ENCODE measurements at places on chromosomes 11 and 22. TPM values are rescaled to one million over a fixed set of nuclear protein-coding genes. Genes with fewer than 3 reads are reported as not detected.

OR51Q1 gene
- total RNA-seq = not detected

SHISAL1 gene
- total RNA-seq = 3.3 TPM

WNT11 gene
- total RNA-seq = 34.1 TPM

FZD4 gene
- total RNA-seq = 295 TPM

LPXN gene
- 17.0 TPM for total RNA-seq

PIWIL4 gene
- total RNA-seq = 1.5 TPM

OR4S2 gene
- total RNA-seq = not detected

PATE2 gene
- total RNA-seq = not detected

KLHDC7B gene
- 0.10 TPM for total RNA-seq

CYP2D6 gene
- 0.26 TPM for total RNA-seq

GPHA2 gene
- not detected for total RNA-seq

RASL10A gene
- total RNA-seq = 1.9 TPM

C11orf97 gene
- total RNA-seq = not detected

OR52E8 gene
- not detected for total RNA-seq

PRRG4 gene
- 0.84 TPM for total RNA-seq

THY1 gene
- total RNA-seq = 33.4 TPM

CDC42BPG gene
- 0.55 TPM for total RNA-seq

PDE2A gene
- 125 TPM for total RNA-seq

MAP6 gene
- 4.8 TPM for total RNA-seq

ANO9 gene
- 1.2 TPM for total RNA-seq

LMO2 gene
- total RNA-seq = 27.3 TPM

BET1L gene
- 53.4 TPM for total RNA-seq

MMP13 gene
- not detected for total RNA-seq

WDR74 gene
- 50.9 TPM for total RNA-seq

TSSC4 gene
- 55.2 TPM for total RNA-seq

CSKMT gene
- 13.8 TPM for total RNA-seq

KRTAP5-7 gene
- 0.39 TPM for total RNA-seq

GRAMD1B gene
- 7.7 TPM for total RNA-seq

HTR3B gene
- total RNA-seq = not detected

HORMAD2 gene
- not detected for total RNA-seq

TMEM191B gene
- 0.84 TPM for total RNA-seq

TREH gene
- total RNA-seq = not detected

OR51I1 gene
- total RNA-seq = not detected

CECR2 gene
- 1.1 TPM for total RNA-seq

MAPK1 gene
- total RNA-seq = 109 TPM

TRIM49 gene
- total RNA-seq = not detected

STK33 gene
- total RNA-seq = 1.3 TPM

SLN gene
- total RNA-seq = not detected

GRK2 gene
- 60.2 TPM for total RNA-seq

ADM2 gene
- 0.42 TPM for total RNA-seq

CALCA gene
- total RNA-seq = not detected

OR8A1 gene
- total RNA-seq = not detected

IFITM5 gene
- total RNA-seq = not detected
